SHP77 treated with DMSO at 0.1 percent for 48 hours (cell line): ENCODE measurements at places on chromosomes 7 and 10.

DNA sequence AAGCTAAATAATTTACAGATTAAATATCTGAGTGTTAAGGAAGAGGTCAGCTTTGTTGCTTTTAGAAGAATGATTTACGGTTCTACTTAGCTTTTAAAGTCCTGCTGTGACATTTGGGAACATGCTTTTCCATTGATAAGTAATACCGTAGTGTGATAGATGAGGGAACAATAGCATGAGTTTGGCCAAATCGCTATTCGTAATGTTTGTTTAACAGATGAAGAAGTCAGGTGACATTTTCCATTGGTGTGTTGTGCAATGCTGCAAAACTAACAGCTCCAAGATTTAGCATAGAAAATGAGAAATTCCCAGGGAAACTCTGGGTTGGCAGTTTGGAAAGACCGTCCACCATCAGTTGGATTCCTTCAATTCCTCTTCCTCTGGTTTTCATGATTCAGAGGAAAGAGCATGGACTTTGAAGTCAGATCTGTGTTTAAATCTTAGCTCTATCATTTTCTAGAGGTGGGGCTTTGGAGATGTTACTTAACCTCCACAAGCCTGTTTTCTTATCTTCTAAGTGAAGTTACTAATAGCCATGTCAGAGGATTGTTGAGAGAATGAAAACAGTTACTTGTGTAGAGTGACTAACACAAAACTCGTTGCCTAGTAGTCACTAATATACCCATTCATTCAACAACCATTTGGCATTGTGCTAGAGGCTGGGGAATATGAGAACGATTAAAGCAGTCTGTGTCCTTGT is 140.4 kb upstream of the BMPER start:
- no peak for DNase-seq

DNA sequence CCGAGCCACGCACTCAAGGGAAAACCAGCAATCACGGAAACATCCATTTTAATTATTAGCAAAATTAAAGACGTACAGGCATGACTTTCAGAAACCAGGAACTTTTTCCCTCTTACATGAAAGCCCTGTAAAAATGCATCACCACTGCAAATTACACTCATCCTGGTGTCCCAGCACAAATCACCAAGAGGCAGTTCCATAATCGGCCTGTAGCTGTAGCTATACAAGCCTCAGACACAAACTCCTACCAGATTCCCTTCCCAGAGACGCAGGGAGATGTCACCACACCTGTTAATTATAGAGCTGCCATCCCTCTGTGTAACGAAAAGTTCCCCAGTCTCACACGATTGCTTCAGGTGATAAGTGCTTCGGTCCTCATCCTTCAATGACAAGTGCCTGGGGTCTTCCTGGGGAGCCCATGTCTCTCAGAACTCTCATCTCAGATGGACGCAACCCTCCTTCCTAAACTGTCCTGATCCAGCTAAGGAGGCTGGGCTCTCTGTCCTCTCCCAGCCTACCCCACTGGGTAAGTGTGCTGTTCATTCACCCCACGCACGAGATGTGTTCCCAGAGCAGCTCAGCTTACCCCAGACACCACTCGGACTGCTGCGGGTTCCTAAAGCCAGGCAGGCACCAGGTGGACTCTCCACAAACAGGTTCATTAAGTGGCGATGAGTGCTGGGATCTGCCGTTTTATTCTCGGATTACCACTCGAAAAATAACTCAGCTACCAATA is 5.9 kb downstream of the FGFR2 start:
- DNase-seq = no peak

- DNase-seq = no peak
Observed at GRCh38 chr10:95312257-95312656, 21.5 kb upstream of the PDLIM1 start.

DNA sequence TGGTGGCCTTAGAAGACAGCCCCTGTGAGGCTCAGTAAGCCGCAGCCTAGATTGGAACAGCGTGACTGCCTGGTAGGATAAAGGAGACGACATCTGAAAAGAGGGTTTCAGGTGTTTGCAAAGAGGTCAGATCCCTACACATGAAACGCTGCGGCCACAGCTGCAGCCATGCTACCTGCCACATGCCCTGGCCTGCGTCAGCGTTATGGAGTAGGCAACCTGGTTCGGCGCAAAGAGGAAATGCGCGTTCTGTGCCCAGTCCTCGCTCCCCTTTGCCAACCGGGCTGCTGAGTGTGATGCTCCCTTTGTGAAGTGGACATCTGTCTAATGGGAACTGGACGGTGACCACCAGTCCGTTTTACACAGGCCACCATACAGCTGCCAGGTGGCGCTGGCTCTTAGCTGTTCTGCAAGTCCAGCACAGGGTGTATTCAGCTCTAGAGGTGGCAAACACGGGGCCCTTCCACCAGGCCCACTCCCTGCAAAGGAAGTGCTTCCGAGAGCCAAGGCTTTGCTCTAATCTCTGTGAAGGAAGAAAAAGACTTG is 160.3 kb downstream of the CELF2 start:
- DNase-seq = no peak

- DNase-seq = peak; percentile 84
Observed at GRCh38 chr7:150367677-150368095, 936 bp upstream of the REPIN1 start.

DNA sequence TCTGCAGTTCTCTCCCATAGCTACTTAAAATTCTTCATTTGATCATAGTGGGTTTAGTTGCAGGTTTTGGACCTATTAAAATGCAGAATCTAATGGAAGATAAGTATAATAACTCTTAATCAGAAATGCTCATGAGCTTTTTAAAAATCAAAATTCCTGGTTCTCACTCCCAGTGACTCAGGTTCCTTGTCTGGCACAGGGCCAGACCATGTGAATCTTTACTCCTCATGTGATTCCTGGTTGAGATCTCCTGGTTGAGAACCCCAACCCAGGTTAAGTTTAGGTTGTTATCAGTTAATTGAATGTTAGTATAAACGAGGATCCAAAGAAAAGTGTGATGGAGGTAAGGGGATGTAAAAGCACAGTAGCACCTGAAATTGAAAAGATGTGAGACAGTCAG is 17.5 kb upstream of the TRUB1 start:
- DNase-seq = no peak

GRCh38 chr10:5525561-5526341 is 990 bp downstream of the CALML3 start:
- no peak for DNase-seq

- no peak for DNase-seq
Observed at GRCh38 chr7:52592698-52593097, 442.7 kb upstream of the POM121L12 start.

GRCh38 chr10:43627942-43628341 is 20.7 kb downstream of the ZNF32 start:
- no peak for DNase-seq
